Karpas-422 (cell line): ENCODE measurements at places on chromosomes 3 and 15. TPM values are rescaled to one million over a fixed set of nuclear protein-coding genes. Genes with fewer than 3 reads are reported as not detected.
A peak's percentile ranks its signal among the peaks of the same experiment; 100 is the strongest.

DNA sequence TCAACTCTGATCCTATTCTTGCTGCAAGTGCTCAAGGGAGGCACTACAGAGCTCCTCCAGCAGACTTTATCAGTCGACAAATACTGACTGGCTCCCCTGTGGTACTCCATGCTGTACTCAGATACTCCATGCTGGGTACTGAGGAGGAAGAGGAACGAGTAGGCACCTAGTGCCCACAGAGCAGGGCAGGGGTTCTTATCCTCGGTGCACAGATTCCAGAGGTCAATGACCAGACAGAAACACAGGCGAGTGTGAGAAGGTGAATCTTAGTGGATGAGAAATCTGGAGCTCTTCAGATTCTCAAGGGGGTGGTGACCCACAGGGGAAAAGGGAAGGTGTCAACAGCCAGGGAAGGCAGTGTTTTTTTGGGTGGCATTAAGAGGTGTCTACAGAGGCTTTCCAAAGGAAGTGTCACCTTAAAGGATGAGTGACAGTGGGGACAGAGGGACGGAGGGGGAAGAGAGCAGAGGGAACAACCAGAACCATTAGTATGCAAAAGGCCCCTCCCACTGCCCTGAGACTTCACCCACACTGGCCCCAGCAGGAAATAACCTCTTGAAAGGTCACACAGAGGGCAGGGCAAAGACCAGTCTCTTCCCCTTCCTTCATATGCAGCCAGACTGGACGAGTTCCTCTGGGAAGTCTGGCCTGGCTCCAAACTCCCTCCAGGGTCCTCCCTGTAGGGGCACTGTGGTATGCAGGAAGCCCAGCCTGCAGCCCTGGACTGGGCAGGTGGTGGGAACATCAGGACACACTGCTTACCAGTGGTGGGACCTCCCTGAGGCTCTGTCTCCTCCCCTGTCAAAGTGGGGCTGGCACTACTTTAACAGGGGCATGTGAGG is 27.5 kb downstream of the CCDC12 start:
- H3K36me3 ChIP-seq: peaks cover 23% of the 10 kb centered on the region
- H3K4me3 ChIP-seq: no peak overlapping the region
- peaks cover 97% of the 10 kb centered on the region for H3K4me1 ChIP-seq
- H3K27me3 ChIP-seq: no peaks in the 10 kb centered on the region

Gene HRH1
- total RNA-seq: 6.2 and 9.6 TPM in 2 replicates

Gene SPTBN5
- total RNA-seq: 0.11 and 0.22 TPM in 2 replicates

Gene C2CD4B
- total RNA-seq: not detected in 2 replicates

Gene DGKG
- 0.04 and 0.14 TPM in 2 replicates for total RNA-seq

DNA sequence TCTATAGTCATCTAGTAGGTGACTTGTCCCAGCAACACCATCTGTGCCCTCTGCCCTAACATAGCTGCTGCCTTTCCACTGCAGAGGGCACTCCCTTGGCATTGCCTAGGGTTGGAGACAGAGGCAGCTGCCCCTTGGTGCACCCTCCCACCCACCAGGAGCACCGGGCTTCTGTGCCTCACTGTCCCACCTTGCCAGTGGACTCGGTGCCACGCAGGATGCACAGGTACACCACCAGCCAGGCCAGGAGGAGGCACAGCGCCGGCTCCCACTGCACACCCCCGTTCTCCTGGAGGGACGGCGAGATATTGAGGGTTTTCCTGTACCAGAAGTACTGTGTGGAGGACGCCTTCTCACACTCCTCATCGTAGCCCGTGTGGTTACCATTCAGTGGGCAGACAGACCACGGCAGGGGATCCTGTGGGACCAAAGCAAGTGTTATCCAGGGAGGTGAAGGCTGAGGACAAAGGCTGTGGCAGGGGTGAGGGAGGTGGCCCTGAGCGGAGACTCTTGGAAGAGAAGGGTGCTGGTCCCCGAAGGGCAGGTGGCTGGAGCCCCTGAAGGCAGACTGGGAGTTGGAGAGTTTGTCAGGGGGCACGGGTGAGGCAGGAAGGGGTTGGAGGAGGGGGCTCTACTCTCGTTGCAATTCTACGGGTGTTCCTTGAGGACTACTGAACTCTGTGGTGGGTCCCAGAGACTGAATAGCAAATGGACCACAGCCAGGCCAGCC is 20.6 kb downstream of the SLC6A20 start:
- H3K4me3 ChIP-seq: no peak overlapping the region
- no peaks in the 10 kb centered on the region for H3K4me1 ChIP-seq
- no peak overlapping the region for H3K27ac ChIP-seq
- DNase-seq: no peak

Gene NR2E3
- total RNA-seq: not detected in 2 replicates

DNA sequence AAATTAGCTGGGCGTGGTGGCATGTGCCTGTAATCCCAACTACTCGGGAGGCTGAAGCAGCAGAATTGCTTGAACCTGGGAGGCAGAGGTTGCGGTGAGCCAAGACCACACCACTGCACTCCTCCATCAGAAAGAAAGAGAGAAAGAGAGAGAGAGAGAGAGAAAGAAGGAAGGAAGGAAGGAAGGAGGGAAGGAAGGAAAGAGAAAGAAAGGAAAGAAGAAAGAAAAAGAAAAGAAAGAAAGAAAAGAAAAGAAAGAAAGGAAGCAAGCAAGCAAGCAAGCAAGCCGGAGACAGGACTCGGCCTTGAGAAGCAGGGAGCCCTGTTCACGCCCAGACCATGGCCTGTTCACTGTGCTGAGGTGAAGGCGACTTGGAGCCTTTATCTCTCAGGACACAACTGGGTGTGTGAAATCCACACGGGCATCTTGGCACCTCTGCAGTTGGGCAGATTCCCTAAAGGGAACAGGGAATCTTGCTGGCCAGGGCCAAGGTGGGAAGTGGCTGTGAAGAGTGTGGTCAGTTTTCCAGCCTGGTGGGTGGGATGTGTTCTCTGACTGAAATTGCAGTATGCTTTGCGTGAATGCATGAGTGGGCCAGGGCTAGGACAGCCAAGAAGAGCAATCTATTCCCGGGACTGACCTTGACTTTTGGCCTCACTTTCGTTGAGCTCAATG is 90.3 kb downstream of the CORO2B start:
- no peaks in the 10 kb centered on the region; the same call in 1 of the 2 replicates for H3K27me3 ChIP-seq
- DNase-seq: no peak
- H3K4me3 ChIP-seq: no peak overlapping the region
- H3K36me3 ChIP-seq: no peaks in the 10 kb centered on the region
- H3K4me1 ChIP-seq: peaks cover 10% of the 10 kb centered on the region
- H3K27ac ChIP-seq: no peak overlapping the region

DNA sequence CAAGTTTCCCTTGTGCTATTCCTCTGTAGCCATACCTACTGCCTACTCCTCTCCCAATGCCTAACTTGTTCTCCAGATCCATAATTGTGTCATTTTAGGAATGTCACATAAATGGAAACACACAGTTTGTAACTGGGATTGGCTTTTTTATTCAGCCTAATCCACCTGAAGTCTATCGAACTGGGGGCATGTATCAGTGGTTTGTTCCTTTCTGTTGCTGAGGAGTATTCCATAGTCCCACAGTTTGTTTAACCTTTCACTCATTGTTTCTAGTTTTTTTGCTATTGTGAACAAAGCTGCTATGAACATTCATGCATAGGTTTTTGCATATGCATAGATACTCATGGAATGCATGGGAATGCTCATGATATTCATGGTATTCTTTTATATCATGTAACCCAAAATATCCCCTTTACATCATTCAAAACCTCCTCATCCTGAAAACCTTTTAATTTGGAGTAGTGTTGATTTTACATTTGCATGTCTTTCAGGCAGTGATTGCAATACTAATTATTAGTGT is 25.9 kb upstream of the LRRC34 start:
- peaks cover 20% of the 10 kb centered on the region for H3K4me1 ChIP-seq
- H3K27me3 ChIP-seq: no peaks in the 10 kb centered on the region
- H3K27ac ChIP-seq: no peak overlapping the region
- no peaks in the 10 kb centered on the region for H3K36me3 ChIP-seq
- H3K4me3 ChIP-seq: no peak overlapping the region

DNA sequence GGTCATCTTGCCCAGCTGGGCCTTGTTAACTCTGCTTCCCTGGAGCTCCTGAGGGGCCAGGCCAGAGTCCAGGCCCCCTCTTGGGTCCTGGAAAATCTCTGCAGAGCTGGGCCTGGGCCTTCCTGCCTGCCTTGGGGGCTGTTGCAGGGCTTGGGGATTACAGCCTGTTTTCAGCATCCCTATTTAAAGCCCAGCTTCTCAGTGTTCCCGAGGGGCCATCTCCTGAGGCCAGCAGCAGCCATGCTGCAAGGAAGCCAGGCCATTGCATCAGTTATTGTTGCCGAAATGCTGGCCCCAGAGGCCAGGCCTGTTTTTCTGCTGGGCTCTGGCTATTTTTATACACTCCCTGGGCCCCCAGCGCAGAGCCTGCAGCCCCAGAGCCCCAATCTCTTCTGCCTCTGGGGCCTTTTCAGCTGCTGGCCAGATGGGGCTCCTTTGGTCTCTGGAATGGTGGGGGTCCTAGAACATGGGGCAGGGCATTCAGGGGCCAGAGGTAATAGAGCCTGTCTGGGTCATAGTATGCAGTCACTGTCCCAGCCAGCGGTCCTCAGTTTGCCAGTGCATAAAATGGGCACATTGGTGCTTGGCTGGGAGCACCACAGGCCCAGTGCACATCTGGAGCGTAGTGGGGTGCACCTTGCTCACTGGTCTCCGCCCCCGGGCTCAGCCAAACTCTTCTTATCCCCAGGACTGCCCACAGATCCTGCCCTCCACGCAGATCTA is 28.5 kb downstream of the PLXNA1 start:
- DNase-seq: peak; percentile 55
- H3K4me1 ChIP-seq: peaks cover 66% of the 10 kb centered on the region
- no peaks in the 10 kb centered on the region for H3K27me3 ChIP-seq

Gene SELENOT
- 72.8 and 306 TPM in 2 replicates for total RNA-seq
